ENCODE measurements at places on chromosomes 6 and 20.

DNA sequence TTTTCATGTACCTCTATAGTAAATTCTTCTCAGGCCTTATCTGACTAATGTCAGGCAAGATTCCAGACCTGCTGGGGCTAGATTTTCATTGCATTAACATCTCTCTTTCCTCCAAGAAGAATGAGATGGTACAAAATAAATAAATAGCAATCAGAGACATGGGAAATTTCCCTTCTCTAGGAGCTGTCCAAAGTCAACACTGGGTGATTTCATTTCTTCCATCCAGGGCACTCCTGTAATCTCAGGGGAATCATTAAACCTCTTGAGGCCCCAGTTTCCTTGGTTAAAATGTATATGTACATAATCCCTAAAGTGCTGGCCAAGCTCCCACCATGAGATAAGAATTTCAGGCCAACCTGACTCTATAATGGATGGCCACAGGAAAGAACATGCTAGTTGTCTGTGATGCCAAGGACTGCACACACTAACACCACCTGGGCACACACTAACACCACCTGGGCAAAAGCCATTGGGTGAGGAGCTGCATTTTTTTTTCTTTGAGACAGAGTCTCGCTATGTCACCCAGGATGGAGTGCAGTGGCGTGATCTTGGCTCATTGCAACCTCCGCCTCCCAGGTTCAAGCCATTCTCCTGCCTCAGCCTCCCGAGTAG, 912 bp downstream of the IL17F start:
- peak; percentile 13 for DNase-seq

- DNase-seq, result no peak
Measured at GRCh38 chr6:19311786-19312185, 525.4 kb upstream of the ID4 start.

GRCh38 chr6:87714093-87714842, 12.2 kb upstream of the AKIRIN2 start:
- peak; percentile 67 for DNase-seq

DNA sequence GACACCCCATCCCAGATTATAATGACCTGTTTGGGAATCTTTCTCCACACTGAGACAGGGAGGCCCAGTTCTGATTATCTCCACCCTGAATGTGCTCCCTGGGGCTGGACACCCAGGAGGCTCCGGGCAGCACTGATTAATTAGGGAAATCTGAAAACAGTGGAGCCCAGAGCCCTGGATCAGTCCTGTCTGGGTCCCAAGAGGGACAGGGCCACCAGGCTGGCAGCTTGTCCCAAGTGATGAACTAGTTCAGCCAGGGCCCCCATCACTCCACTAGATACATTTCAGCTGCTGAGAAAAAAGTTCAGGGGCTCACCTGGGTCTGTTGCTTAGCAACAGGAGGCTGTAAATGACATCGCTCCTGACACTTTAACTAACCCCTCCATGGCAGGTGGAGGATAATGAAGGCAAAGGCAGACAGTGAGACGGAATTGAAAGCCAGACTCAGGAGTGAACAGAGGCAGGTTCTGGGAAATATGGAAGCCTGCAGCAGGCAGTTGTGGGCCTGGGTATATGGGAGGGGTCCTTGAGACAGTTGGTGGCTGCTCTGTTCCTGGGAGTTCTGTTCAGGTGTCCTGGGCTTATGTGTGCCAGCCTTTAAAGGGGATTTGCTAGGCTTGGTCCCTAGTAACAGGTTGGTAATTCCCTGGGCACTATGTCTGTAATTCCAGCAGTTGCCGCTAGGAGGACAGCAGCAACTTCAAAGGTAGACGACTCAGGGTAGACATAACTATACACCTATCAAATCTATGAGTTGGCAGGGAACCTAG, 78.3 kb upstream of the CTNNBL1 start:
- peak; percentile 83 for DNase-seq

DNA sequence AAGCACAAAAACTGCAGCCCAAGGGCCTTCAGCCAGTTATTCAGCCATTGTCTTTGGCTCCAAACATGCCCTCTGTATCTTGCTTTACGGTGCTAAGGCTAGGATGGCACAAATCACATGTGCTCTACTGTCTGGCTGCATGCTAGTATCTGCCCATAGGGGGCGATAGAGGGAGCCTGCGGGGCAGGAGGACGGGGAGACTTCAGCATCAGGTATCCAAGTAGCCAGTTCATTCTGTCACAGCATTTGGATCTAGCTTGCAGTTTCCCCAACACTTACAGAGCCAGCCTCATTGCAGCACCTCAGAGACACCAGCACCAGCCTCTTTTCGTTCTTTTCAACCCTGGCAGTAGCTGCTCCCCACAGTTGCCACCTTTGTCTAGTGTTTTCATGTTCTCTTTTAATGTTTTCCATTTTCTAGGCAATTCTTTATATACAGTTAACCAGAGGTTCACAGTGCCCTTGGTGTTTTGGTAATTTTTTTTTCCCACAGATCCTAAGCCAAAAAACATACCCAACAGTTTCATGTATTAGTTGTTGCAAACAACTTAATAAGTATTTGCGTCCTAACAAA, 705.9 kb downstream of the PTPRT start:
- DNase-seq, result no peak

GRCh38 chr6:112865131-112865530, 518.0 kb downstream of the RFPL4B start:
- no peak for DNase-seq

DNA sequence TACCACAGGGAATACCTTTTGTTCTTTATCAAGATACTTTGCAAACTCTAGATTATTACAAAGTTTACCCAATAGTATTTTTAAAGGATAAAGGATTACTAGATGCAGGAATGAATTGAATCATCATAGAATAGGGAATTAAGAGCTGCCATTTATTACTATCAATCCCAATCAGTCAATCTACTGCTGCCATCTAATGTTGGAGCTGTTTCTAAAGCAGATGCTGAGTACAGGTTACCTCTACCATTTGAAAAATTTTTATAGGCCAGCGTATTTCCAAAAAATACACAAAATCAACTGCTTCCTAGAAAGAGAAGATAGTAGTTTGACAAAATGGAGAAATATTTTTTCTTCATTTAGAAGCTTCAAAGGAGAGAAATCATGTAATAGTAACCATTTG, 520.4 kb downstream of the ADGRB3 start:
- no peak for DNase-seq

- DNase-seq, result no peak
Measured at GRCh38 chr6:156791320-156791850, 14.2 kb downstream of the ARID1B start.

GRCh38 chr6:4059115-4059777, 19.7 kb downstream of the FAM217A start:
- peak; percentile 93 for DNase-seq

DNA sequence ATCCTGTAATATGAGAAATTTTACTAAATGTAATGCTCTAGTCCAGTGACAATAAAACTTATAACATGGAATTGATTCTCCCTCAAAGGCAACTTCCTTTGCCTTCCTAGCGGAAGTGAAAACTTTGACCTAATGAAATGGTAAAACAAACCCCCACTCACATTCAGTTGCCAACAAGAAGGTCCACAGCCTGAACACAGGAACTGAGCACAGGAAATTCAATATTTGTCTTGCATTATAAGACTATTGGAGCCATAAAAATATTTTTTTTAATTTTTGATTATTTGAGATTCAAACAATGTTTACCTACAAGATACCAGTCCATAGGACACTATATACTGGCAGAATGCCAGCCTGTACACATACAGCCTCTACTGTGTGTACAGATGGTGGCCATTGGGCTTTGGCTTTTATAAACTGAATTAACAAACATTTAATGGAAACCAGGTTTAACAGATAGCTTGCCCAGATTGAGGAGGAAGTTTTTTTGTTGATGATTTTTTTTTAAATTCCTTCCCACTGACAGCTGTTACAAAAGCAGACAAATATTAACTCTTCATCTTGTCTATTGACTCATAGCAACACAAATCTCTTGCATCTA, 481.5 kb upstream of the JAG1 start:
- peak; percentile 74 for DNase-seq

Measured in PC-3 (cell line).